ENCODE measurements at places on chromosomes 5 and 9.

GRCh38 chr5:78753093-78753531, 104.5 kb upstream of the LHFPL2 start:
- DNase-seq = no peak

- no peak for DNase-seq
Measured at GRCh38 chr5:83919071-83920041, 198.7 kb upstream of the HAPLN1 start.

- no peak for DNase-seq
Measured at GRCh38 chr9:112860451-112860850, 30.2 kb downstream of the SLC46A2 start.

DNA sequence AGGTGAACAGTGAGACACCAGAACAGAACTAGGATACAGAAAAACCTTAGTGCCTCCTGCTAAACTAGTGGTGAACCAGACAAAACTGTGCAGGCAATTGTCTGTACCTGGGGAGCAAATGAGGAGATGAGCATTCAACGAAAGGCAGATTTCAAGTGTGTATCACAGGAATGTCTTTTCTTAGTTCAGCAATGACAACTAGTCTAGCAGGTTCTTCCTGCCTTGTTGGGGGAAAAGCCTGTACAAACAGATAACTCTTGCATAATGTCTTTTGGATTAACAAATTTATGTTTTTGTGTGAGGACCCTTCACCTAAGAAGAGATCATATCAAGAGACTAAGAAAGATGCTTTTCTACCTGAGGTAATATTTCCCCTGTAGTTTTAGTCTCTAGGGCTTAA, 21.8 kb upstream of the DENND4C start:
- no peak for DNase-seq

DNA sequence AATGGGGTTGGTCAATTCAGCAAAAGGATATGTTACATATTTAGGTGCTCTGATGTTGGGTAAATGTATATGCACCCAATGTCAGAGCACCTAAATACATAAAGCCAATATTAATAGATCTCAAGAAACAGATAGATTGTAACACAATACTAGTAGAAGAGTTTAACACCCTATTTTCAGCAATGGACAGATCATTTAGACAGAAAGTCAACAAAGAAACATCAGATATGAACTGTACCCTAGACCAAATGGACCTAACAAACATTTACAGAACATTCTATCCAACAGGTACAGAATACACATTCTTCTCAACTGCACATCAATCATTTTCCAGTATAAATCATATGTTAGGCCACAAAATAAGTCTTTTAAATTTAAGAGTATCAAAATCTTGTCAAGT, 35.2 kb downstream of the FANCC start:
- DNase-seq = no peak

DNA sequence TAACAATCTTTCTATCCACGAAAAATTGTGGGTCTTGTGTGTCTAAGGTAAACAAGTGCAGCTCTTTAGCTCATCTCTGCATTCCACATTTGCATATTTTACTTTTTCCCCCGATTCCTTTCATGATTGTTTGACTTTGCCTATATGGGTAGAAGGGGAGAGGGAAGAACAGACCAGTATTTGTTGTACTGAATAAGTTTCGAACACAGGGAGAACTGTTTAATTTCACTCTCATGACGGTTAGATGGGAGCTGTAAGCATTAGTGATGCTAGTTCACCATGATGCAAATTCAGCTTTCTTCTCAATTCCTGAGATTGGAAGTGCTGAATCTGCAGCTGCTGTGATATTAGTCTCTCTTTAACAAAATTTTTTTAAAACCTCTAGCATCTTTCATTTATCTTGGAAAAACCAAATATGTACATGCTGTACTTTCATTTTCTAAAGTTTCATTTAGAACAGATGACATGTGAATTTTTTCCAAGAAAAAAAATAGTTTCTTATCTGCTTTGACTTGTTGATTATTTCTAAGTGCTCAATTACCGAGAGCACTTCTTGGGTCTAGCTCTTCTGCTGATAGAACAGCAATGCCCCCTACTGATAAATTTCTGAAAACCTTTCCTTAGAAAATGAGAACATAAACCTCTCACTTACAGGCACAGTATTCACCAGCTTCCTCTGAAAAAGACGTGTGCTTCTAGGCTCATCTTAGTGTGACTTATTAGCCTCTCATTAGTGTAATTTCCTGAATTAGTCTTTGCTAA, 149.5 kb downstream of the BAAT start:
- DNase-seq = no peak

DNA sequence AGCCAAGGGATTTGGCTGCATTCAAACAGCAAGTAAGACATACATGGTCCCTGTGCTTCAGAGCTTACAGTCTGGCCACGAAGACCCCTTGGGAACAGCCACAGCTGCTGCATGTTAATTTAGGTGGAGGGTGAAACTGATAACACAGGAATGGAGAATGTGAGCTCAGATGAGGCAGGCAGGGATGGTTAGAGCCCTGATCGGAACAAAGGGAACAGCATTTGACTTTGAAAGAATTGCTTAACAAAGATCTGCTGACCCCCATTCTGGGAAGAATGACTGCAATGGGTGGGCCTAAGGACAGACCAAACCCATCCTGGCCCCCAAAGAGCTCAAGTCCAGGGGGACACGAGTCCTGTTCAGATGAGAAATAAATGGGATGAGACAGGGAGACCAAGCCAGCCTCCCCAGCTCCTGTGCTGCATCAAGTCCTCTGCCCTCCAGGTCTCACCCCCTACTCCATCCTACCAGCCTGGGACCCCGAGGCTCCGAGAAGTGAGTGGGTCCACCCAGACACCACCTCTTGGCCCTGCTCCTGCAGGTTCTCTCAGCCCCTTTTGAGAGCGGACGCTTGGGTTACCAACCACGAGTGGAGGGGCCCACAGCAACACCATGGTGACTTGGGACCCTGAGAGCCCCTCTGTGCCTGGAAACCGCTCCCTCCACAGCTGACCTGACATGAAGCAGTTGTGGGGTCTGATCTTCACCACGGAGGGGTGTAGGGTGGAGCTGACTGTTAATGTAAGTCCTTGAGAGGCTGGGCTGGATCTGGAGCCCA, 50.8 kb downstream of the OLFM1 start:
- DNase-seq = no peak

- no peak for DNase-seq
Measured at GRCh38 chr9:28092981-28093936, 520.0 kb upstream of the C9orf72 start.

- no peak for DNase-seq
Measured at GRCh38 chr5:172443441-172444109, 10.8 kb downstream of the SH3PXD2B start.

- DNase-seq = no peak
Measured at GRCh38 chr9:121887553-121888437, 205.3 kb downstream of the TTLL11 start.

DNA sequence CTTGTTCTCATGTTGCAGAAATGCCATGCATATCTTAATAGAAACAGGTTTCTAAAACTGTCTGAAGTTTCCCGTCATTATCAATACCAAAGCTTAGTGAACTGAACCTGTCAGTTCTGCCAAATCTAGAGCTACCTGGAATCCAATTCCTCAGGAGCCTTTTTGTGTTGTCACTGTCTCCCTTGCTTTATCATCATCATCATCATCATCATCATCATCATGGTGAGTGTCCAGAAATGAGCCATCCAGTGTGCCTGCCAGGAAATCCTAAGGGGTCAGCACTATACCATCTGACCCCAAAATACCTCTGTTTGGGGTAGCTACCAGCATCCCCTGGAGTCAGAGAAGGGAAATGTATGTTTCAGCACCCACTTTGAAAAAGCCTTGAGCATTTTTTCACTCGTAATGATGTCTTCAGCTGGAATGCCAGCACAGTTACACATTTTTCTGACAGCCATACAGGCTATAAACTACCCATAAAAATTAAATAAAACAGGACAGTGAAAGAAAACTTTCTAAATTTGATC, 150.3 kb downstream of the NR2F1-AS1 start:
- no peak for DNase-seq

- no peak for DNase-seq
Measured at GRCh38 chr9:33852216-33852826, 35.4 kb downstream of the UBE2R2 start.

GRCh38 chr5:143843461-143843860, 31.5 kb downstream of the HMHB1 start:
- no peak for DNase-seq

DNA sequence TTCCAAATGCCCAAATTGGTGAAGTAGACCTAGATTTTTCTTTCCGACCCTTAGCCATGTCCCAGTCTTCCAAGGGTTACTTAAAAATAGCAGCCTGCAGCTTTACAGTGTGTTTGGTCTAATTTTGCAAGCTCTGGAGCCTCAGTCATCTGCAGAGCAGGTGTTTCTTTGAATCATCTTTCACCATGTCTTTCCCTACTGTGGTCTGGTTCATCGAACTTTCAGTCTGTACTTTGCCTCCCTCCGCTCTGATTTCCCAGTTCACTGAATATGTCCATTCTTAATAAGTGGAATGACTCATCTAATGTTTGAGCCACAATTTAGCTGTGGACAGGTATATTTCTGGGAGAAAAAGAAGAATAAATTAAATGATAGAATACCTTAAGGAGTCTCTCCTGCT, 1060.7 kb downstream of the EFNA5 start:
- DNase-seq = no peak

DNA sequence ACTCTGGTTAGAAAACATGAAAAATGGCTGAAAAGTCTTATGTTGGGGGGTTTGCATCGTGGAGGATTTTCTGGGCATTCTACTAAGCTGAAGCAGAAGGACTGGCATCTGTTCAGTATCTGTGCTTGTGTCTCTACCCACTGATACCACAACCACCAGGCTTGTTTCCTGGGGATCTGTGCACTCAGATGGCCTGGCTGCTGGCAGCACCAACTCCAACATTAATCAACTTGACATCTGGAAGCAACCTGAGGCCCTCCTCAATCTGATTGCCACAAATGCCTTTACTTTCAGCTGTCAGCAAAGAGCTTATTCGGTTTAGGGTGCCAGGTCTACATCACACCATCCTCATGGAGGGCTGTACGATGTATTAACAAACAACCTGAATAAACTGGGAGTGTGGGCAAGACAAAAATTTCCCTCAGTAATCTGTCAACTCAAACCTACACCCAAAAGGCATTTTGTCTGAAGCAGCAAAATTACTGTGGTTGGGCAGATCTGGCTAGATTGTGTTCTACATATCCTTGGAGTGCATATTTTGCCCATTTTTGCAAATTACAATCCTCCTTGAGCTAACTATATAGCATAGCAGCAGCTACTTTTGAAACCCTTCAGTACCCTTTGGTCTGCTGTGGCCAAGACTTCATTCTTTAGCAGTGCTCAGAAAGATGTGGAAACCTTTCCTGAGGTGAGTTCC, 74.6 kb downstream of the FOXD1 start:
- DNase-seq = no peak

GRCh38 chr9:75046725-75047345, 18.7 kb upstream of the CARNMT1 start:
- DNase-seq = no peak

- no peak for DNase-seq
Measured at GRCh38 chr5:13217636-13218035, 726.9 kb downstream of the DNAH5 start.

Data from GM12892 (cell line).